Lower leg skin (tissue), 4 donors: ENCODE measurements at places on chromosomes 12 and 14. TPM values are rescaled to one million over a fixed set of nuclear protein-coding genes. Genes with fewer than 3 reads are reported as not detected.

DNA sequence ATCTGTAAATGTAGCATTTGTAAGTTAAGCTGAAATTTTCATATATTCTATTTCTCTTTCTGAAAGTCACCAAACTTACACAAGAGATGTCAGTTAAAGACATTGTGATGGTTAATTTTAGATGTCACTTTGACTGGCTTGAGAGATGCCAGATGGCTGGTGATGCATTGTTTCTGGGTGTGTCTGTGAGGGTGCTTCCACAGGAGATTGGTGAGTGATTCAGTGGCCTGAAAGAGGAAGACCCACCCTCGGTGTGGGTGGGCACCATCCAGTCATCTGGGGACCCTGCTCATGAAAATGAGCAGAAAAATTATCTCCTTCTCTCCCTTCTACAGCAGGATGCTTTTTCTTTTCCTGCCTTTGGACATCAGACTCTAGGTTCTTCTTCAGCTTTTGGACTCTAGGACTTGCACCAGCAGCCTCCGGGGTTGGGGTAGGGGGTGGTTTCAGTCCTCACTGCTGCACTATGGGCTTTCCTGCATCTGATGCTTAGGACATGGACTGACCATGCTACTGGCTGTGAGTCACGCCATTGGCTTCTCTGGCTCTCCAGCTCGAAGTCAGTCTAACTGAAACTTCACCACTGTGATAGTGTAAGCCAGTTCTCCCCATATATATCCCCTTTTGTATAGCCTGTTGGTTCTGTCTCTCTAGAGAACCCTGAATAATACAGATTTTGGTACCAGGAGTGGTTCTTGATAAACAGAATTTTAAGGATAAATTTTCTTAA lies 20.9 kb downstream of the PDE6H start:
- DNase-seq, result no peak

DNA sequence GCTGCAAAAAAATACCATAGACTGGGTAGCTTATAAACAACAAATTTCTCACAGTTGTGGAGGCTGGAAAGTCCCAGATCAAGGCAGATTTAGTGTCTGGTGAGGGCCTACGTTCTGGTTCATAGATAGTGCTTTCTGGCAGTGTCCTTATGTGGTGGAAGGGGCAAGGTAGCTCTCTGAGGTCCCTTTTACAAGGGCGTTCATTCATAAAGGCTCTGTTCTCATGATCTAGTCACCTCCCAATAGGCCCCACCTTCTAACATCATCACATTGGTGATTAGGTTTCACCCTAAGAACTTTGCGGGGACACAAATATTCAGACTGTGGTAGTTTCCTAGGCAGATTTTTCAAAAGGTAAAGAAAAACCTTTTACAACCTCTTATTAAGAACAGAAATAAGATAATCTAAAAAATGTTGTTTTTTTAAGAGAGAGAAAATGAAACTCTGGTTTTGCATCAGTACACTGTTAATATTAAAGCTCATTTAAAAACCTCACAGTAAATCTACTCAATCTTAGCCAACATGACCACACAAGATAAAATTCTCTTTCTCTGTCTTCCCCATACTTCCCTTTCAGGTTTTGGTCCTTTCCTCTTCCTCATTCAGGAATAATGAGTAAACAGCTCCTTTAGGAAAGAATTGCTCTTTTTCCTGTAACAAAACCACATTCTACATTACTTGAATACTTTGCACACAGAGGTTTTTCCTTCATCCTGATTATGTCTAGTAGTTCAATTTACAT lies 117.5 kb downstream of the UNC79 start:
- no peak for DNase-seq

- DNase-seq, result no peak
These were observed 66.5 kb upstream of the DIO3 start for GRCh38 chr14:101494826-101495225.

GRCh38 chr14:92683041-92683440 lies 65.4 kb downstream of the LGMN start:
- no peak for DNase-seq

GRCh38 chr12:30755395-30755762 lies 628 bp upstream of the CAPRIN2 start:
- no peak for DNase-seq

DNA sequence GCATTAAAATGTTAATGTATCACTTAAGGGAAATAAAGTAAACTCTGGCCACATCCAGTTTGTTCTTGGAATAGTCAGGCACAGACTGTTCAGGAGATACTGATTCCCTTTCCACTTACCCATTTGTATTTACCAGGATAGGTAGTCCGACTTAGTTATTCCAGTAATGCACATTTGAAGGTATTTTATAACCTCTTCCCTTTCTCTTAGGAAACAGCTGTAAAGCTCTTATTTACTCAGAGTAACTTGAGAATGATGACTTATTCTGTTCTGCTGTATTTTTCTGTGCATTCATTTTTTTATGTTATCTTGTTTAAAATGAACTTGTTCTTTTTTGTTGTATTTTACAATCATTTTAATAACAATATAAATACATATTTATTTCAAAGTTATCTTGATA lies 78.0 kb downstream of the METTL25 start:
- DNase-seq, result no peak

- DNase-seq, result no peak
These were observed 53.8 kb upstream of the USP44 start for GRCh38 chr12:95605087-95605486.

DNA sequence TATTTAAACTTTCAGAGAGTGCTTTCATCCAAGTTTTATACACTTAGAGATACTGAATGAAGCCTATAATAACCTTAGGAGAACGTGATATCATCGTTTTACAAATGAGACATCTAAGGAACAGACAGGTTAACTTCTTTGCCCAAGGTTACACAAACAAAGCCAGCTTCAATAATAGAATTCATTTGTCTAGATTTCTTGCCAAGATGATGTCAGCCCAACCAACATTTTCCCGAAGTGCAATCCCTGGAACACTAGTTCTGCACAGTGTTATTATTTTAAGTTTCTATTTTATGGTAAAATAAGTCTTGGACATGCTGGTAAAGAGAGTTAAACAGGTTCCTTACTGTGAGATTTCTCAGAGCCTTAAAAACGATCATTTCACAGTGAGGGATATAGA lies 174.6 kb downstream of the SLC25A21 start:
- DNase-seq, result no peak

- no peak for DNase-seq
These were observed 293.2 kb upstream of the FAR2 start for GRCh38 chr12:28855761-28856310.

- no peak for DNase-seq
These were observed 28.2 kb upstream of the KCNA1 start for GRCh38 chr12:4881266-4882064.

- no peak for DNase-seq
These were observed 33.0 kb downstream of the UBR7 start for GRCh38 chr14:93239869-93240677.

GRCh38 chr14:75647640-75648039 lies 13.0 kb downstream of the ERG28 start:
- DNase-seq, result no peak

NFYB gene
- total RNA-seq, result 14.0 TPM

DNA sequence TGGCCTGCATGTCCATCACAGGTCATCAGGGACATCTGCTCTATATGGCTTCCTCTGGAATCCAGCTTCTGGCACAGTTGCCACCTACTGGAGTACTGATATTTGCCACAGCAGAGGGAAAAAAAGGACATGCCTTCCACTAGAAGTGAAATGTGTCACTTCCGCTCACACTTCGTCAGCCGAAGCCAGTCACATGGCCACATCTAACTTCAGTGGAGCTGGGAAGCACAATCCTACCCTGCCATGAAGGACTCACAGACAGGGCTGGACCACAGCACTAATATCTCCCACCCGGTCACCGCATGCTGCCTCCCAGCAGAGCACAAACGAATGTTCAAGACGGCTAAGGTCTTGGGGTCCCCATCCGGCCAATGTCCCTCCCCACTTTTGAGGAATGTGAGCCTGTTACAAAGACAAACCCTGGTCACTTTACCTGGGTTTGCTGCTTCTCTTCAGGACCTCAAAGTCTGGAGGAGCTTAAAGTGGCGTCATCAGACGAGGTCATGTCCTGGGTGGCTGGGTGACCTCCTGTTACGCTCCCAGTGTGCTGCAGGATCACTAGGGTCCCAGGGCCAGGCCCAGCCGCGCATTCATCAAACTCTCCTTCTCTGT lies 98.6 kb downstream of the GCH1 start:
- no peak for DNase-seq
